ENCODE measurements at places on chromosomes 16 and 17.

DNA sequence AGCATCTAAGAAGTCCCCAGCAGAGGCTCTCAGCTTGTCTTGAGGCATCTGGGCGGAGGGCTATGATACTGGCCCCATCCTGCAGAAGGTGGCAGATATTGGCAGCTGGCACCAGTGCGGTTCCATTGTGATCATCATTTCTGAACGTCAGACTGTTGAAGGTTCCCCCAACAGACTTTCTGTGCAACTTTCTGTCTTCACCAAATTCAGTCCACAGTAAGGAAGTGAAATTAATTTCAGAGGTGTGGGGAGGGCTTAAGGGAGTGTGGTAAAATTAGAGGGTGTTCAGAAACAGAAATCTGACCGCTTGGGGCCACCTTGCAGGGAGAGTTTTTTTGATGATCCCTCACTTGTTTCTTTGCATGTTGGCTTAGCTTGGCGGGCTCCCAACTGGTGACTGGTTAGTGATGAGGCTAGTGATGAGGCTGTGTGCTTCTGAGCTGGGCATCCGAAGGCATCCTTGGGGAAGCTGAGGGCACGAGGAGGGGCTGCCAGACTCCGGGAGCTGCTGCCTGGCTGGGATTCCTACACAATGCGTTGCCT lies at the start of gene CIITA:
Gene CIITA, plus strand, starts transcription at position 404 of the 543 bp plus-strand sequence. Its CDS starts 129 bp downstream, at position 533.
- DNase-seq = no peak

DNA sequence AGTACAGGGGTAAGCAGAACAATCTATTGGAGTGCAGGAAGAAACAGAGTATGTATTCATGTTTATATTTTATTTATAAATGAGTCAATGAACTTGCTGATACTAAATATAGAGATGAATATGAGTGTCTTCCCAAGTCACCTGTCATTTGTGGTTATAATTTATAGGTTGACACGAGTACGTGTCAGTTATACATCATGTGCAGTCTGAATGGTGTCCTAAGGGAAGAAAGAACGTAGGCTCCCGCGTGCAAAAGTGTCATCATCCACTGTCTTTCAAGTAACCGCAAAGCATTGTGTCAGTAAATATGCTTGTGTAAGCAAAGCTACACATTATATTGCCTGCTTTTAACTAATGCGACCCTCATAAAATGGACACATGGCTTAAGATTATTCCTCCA lies 786.1 kb downstream of the KCNJ2 start:
- DNase-seq = no peak

GRCh38 chr17:34154961-34155730 lies 99.9 kb upstream of the CCL2 start:
- no peak for DNase-seq

DNA sequence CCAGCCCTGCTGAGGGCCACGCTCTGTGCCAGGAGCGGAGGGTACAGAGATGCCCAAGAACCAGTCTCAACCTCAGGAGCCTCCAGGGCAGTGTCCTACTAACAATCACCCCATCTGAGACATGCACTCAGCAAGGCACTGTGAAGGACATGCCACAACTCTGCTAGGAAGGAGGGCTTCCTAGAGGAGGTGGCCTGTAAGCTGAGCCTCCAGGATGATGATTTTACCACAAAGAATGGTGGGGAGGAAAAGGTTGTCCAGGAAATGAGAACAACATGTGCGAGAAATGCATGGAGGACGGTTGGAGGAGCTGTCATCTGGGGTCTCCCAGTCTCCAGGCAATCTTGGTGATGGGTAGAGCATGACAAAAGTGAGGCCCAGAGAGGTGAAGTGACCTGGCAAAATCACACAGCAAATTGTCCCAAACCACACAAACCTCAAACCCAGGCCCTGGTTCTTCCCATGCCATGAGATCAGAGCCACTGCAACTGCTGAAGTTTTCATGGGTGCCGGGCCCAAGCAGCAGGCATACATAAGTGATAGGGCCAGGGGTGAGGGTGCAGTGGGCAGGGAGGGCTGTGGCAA lies 30.5 kb downstream of the CNGB1 start:
- no peak for DNase-seq

DNA sequence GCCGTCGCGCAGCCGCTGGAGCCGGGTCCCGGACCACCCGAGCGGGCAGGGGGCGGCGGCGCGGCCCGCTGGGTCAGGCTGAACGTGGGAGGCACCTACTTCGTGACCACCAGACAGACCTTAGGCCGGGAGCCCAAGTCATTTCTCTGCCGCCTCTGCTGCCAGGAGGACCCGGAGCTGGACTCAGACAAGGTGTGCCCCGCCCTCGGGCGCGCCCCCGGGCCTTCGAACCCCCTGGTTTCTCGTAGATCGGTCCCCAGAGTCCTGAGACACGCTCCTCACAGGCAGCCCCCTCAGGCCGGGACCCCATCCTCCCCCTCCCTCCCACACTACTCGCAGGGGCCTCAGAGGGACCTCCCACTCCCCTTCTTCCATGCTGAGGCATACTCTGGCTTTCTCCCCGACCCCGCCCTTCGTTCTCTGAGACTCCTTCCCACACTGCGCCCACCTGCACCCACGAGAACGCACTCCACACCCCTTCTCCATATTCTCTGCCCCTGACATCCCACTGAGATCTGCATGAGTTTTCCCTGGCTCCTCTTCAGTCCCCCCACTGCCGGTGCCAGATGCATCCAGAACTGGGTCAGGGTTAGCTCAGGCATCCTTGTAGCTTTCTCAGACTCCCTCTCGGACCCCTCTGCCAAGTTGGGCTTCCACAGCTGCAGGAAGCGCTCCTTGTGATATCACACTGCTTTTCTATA lies 523 bp downstream of the KCTD2 start:
- no peak for DNase-seq

DNA sequence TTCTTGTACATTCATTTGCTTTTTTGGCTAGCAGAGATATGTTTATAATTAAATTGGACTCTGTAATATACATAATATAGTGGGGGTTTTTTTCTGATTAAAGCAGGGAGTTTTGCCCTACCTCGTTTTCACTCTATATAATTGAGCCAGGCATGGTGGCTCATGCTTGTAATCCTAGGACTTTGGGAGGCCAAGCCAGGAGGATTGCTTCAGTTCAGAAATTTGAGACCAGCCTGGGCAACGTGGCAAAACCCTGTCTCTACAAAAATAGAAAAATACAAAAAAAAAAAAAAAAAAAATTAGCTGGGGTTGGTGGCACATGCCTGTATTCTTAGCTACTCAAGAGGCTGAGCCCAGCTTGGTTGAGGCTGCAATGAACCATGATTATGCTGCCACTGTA lies 42.2 kb downstream of the PAFAH1B1 start:
- DNase-seq = no peak

DNA sequence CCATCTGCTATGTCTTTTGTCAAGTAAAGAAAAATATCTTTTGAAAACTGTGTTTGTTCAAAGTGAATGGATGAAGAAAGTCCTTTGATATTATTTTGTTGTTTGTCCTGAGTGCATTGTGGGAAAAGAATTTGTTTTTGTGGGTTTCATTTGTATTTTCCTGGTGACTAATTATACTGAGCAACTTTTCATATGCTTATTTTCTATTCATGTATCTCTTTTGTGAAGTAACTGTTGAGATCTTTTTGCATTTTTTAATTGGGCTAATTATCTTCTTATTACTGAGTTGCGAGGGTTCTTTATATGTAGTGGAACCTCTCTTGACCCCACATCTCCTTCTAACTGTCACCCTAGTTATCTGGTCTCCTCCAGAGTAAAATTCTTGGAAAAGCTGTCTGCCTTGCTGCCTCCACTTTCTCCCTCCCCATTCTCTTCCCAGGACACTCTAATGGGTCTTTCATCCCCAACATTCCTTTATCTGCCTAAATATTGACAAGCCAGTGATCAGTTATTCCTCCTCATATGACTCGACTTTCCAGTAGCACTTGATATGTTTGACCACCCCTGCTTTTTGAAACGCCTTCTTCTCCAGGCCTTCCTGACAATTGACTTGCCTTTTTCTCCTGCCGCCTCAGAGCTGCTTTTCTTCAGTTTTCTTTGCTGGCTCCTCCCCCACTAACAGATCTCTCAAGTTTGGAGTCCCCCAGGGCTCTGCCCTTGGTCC lies 117.6 kb upstream of the HAS3 start:
- no peak for DNase-seq

GRCh38 chr17:31533546-31534155 lies 142.2 kb downstream of the RAB11FIP4 start:
- DNase-seq = no peak

DNA sequence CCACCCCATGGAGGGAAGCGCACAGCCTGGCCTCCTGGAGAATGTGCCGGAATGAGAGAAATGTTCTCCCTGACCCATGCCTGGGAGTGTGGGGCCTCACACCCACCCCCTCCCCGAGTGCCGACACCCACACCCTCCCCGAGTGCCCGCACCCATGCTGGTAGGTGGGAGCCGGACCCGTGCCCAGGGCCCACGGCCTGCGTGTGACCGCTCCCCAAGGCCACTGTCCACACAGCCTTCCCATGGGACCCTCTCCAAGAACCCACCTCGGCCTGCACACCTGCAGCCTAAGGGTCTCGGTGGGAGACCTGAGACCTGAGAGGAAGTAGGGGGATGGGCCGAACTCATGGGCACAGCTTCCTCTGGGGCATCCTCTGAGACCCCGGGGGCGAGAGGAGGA lies 3.3 kb upstream of the PVALEF start:
- DNase-seq = no peak

DNA sequence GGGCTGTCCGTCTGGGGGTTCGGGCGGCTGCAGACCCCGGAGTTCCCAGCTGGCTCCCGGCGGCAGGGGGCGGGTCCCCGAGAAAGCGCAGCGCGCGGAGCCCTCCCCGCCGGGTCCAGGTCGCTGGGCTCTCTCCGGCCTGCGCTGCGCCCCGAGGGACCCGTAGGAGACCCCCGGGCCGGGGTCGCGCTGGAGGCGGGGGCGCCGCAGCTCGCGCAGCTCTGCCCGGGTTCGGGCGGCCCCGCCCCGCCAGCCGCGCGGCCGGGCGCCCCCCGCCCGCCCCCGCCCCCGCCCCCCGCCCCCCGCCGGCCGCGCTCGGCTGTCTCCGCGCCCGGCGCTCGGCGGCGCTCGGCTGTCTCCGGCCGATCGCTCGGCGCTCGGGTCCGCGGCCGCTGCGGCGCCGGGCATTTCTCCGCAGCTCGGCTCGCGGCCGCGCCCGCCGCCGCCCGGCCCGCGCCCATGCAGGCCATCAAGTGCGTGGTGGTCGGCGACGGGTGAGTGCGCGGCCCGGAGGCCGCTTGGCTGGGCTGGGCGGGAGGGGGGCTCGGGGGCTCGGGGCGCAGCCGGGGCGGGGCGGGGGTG lies at the start of gene RAC3:
Gene RAC3, plus strand, starts transcription at position 376 of the 582 bp plus-strand sequence. Its CDS starts 84 bp downstream, at position 460.
- DNase-seq = no peak

- DNase-seq = no peak
These were observed 63.2 kb downstream of the N4BP1 start for GRCh38 chr16:48546774-48547173.

DNA sequence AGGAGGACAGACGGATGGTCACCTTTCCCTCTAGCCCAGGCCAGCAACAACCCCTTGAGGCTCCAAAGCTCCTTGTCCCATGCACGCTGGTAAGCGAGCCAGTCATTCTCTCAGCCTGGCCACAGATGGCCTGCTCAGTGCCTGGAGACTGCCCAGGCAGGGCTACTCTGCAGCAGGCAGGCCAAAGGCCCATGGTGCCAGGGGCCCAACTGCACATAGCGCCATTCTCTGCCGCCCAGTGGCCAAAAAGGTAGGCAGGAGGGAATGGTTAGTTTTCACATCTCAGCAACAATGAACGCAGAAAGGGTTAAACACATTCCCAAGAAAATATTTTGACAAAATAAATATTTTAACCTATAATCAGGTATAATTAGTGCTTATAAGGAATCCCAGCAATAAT lies 7.7 kb upstream of the SREBF1 start:
- DNase-seq = no peak

DNA sequence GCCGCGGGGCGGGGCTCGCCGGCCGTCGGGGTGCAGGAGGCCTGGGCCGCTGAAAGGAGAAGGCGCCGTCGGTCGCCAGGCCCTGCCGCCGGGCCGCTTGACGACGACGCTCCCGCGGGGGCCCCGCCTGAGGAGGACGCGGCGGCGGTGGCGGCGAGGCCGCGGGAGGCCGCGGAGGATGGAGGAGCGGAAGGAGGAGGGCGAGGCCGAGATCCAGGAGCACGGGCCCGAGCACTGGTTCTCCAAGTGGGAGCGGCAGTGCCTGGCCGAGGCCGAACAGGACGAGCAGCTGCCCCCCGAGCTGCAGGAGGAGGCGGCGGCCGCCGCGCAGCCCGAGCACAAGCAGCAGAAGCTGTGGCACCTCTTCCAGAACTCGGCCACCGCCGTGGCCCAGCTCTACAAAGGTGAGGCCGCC lies 430 bp downstream of the HAPSTR1 start:
- DNase-seq = peak; percentile 33
